Hematopoietic multipotent progenitor cell treated with erythropoietin and hydrocortisone succinate and interleukin-3 and kit ligand, for 8 days (in vitro differentiated cells): ENCODE measurements at places on chromosomes 1 and 21.

DNA sequence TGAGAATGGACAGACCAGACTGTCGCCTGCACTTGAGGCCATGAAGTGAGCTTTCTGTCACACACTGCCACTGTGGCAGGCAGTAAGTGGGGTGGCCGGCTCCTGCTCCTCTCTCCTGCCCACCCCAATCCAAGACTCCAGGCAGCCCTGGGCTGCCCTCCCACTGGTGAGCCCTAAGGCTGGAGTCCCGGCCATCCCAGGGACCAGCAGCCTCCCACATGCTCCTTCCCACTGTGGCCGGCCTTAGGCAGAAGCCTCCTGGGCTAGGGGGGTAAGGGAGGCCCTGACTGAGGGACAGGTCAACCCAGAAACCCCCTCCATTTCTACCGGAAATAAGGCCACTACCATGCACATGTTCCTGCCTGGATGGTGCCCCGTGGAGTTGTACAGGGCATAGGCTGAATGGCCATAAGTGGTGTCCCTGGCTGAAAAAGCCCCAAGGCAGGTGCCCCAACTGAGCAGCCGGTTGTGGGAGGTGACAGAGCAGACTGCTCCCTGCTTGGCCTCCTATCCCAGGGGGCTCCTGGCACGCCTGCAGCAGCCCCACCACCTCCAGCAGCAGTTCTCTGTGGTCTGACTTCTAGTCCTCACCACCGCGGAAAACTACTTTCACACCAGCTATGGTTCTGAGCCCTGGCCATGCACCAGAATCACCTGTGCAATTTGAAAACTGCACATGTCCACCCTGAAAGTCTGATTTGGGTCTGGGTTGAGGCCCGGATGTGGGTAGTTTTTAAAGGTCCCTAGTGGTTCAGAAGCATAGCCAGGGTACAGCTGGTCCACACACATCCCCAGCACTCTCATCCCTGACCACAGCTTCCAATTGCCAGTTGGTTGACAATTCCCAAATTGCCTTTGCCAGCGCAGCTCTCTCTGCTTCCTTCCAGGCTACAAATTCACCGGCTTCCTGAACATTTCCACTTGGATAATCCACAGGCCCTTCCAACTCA, 1.6 kb upstream of the ARTN start:
- DNase-seq: no peak

GRCh38 chr1:48181669-48182367, 40.7 kb upstream of the SLC5A9 start:
- DNase-seq: no peak

DNA sequence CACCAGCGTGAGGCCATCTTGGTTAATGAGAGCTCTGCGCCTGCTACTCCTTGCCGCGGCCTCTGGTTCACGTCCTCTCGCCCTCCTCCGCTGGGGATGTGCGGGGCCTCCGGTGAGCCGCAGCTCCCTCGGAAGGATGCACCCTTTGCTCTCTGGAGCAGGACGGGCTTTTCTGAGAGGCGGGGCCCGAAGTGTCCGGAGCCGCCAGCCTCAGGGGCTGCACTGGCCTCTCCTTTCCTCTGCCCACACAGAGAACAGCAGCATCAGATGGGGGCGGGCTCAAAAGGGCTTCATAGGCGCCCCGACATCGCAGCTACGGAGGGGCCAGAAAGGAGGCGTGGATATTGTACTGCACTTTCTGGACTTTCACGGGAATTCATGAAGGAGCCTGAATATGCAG, 284.7 kb downstream of the CAMTA1 start:
- DNase-seq: no peak

- DNase-seq: no peak
These were observed 426.7 kb downstream of the KCNT2 start for GRCh38 chr1:196181594-196181878.

DNA sequence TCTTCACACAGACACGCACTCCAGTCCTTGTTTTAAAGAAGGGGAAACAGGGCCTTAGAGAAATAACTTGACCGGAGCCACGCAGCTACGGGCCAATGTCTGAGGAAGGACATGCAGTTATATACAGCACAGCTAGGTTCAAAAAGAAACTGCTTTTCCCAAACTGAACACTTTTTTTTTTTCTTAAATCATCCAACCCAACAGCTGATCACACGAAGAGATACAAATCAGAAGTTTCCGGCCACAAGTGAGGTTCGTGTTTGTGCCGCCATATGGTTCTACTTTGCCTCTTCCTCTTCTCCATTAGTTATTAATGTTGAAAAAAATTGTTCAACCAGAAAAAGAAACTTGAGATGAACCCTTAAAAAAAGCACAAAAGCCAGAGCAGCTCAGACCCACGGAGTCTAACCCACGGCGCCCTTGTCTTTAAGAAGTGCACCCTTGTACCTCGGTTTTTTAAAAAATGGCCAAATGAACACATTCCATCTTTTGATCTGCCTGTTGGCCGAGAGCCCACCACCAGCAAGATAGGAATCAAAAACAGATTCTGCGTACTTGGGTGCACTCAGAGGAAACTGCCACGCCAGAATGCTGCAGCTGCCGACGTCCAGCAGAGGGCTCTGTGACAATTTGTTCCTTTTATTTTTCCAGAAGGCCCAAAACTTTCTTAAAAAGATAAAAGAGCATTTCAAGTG, 78.9 kb downstream of the SLC66A1 start:
- peak; percentile 77 for DNase-seq
